Activated CD8-positive, alpha-beta memory T cell treated with anti-CD3 and anti-CD28 coated beads for 1 hour (primary cell): ENCODE measurements at places on chromosomes 12 and 14.

GRCh38 chr14:65002586-65003210 lies 16.0 kb downstream of the FNTB start:
- DNase-seq, result no peak

GRCh38 chr14:103073876-103074728 lies 9.9 kb upstream of the LBHD2 start:
- DNase-seq, result no peak

- DNase-seq, result no peak
These were observed 9.8 kb upstream of the RARG start for GRCh38 chr12:53241623-53242412.

DNA sequence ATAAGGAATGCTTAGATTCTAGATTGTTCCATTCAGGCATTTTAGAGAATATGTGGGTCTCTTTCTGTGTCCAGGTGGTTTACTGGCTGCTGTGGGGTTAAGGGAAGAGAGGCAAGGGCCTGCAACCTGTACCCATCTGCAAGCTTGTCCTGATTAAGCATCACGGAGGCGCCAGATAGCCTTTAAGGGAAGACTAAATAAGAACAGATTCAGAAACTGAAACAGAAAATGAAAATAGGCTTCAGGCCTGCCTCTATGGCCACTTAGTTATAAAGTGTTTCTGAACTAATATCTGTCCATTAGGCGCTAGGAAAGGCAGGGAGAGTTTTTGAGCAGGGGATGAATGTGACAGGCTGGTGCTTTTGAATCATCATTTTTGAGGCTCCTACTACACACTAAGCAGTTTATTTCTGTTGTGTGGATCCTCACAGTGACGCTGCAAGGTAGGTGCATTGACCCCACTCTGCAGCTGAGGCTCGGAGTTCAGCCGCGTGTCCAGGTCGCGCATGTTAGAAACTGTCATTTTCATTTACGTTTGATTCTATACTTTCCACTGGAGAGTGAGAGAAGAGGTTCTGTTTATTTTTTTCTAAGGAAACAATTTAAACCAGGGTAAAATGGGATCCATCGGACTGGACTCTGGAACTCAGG lies 47.4 kb downstream of the SLC6A12 start:
- no peak for DNase-seq

DNA sequence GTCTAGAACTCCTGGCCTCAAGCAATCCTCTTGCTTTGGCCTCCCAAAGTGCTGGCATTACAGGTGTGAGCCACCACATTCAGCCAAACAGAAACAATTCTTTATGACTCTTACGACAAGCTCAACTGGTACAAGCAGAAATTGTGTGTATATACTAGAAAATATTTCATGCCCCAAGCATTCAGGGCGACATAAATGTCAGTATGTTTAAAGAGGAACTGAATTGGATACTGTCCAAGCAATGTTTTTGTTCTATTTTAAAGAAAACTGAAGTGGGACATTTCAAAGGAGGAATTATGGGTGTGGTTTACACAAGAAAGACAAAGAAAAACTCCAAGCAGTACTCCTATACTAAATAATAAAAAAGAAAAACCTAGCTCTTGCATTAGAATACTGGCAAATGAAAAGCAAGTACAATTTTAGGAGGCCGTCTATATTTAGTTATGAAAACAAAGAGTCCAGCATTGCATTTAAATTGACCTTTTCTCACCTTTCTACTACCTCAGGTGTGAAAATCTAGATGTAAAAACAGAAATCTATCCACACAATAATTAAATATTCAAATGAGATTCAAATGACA lies 48.9 kb downstream of the PPP1R12A start:
- DNase-seq, result no peak

DNA sequence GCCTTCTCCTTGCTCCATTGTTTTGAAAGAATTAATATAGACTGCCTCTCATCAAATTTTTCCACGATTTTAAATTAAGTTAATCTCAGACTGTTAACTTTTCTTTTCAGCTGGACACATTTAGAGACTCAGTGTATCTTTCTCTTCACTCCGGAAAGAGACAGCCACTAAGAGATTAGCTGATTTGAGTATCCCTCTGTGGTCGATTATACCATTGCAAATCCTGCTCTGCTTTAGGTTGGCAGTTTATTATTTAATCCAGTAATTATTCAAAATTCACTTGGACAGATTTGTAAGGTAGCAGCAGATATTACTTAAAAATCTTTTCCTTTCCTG lies 588 bp upstream of the TWF1 start:
- DNase-seq, result no peak

- DNase-seq, result no peak
These were observed 156.8 kb downstream of the KCNA5 start for GRCh38 chr12:5200278-5201087.

DNA sequence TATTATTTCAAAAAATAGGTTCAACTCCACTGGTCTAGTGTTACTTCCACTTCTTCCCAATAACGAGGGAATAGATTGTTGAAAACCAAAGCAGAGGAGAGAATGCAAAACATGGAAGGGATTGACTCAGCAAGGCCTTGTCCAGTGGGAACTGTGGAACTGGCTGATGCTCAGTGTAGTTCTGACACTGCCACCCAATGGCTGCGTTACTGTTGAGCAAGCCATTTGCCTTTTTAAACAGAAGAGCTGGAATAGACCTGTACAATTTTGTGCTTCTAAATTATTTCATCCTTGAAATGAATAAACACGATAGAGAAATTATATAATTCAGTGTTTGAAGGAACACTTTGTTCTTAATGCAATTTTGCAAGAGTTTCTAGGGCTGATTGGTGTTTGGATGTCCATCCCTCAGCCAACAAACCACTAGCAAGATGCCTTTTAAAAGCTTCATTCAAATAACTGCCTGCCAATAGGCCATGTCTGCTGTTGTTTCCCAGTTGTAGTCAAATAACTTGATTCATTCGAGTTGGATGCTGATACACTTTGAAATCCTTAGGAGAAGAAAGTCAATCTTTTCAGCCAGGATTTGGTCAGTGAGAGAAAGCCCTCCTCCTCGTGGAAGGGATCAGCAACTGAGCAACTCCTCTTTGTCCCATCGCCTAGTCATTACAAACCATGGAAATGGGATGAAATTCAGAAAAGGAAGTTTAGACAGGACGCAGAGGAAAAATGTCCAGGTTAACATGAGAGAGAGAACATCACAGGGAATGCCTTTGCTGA lies 7.3 kb upstream of the MGP start:
- DNase-seq, result no peak

- DNase-seq, result no peak
These were observed 2.9 kb upstream of the CACNB3 start for GRCh38 chr12:48815126-48816110.

DNA sequence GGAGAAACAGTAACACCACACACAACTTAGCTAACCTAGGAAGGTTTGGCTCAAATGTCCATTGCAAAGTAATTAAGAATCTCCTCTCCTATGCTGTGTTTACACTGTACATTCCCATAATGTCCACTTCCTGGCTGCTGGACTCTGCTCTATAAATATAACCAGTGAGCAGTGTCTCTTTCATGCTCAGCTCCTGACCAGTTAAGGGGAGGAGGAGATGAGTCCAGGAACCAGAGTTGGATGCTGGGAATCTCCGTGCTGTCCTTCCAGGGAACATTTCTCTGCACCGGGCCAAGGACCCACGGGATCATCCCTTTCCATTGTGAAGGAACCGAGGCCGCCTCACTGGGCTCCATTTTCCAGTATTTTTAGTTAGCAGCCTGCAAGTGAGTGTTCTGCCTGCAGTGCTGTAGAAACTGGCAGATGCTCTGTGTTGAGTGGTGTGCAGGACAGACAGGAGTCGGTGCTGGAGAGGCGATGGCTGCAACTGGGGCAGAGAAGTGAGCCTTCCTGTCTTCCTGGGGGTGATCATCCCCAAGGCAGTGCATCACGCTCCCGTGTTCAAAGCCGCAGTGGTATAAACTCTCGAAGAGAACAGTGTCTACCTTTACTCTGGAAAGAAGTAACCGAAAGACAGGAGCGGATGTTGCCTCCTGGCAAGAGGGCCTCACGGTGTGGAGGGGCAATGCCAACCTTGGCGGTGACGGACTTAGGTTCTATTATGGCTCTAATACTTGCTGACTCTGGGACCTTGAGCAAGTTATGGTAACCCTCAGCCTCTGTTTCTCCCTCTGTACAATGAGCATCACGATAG lies 195.5 kb downstream of the CACNA1C start:
- no peak for DNase-seq

GRCh38 chr14:54487771-54488170 lies 1.0 kb downstream of the GMFB start:
- no peak for DNase-seq

DNA sequence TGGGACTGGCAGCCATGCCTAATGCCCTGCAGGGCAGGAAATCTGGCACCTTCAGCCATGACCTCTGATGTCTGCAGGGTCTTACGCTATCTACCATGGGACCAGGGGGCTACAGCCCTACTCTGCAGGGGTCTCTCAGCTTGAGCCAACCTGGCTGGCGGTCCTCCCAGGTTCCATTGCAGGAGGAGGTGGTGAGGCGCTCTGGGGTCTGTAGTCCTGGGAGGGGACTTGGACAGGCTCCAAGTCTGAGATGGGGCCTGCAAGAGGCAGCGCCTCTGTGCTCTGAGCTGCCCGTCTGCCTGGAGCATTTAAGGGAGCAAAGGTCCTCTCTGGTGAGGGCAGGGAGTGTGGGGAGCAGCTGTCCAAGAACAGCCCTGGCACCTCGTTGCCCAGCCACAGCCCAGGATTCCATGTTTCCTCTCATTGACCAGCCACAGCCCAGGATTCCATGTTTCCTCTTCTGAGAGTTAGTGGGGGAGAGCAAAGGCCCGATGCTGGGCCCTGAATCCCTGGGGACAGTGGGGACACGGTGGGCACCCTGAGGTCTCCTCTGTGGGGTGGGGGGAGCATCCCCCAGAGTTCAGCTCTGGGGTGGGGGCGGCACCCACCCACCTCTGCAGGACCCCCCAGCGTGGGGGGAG lies 655 bp downstream of the PLD4 start:
- no peak for DNase-seq

DNA sequence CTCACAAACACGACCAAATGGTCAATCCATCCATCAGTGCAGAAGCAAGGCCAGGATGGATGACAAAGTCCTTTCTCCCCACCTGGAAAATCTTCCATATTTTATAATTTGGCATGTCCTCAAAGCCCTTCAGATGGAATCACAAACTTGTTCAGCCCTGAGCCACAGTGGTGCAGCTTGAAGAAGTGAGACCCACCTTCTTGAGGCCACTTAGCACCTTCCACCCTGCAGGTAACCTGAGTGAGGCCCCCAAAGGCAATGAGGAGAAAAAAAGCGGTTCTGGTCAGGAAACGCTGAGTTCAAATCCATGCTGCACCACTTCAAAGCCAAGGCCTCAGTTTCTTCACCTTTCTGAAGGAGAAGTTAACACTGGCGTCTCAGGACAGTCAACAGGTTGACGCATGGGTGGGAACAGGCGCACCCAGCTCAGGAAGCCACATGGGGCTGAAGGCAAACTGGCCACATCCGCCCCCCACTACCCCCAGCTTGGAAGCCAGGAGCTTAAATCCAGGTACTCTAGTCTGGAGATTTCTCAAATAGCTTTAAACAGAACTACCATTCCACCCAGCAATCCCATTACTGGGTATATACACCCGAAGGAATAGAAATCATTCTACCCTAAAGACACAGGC lies 320.4 kb downstream of the BCL11B start:
- no peak for DNase-seq

- DNase-seq, result no peak
These were observed 802 bp downstream of the SUSD6 start for GRCh38 chr14:69612014-69612782.

DNA sequence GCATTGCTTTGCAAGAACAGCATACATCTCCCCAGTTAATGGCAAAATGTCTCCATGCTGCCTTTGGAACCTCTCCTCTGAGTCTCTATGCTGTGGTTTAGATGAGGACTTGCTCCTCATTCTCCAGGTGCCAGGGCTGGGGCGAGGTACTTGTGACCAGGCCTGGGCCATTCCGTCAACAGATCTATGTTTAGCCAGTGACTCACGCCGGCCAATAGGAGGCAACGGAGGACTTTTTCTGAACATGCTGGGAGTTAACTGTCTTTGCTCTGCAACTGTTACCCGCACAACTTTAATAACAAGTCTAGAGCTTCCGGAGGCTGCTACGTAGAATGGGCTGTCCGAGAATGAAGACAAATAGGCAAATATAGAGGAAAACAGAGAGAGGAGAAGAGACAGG lies 214.2 kb downstream of the GLT1D1 start:
- no peak for DNase-seq

DNA sequence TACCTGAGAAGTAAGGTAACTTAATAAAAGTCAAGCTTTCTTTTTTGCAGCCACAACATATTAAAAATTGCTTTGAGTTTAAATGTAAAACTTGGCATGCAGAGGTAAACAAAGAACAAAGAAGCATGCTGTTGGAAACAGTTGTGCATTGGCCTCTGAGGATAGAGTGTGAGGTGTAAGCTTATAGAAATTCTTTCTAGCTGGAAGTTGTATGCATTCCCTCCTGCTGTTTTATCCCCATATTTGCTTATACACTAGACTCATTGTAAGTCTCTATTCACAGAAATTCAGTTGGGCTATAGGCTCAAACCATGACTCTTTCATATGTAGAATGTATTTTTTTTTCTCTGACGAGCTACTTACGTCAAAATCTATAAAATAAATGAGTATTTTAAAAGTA lies 316.3 kb downstream of the SLC6A15 start:
- no peak for DNase-seq

GRCh38 chr14:87121716-87122115 lies 871.3 kb downstream of the GALC start:
- no peak for DNase-seq

DNA sequence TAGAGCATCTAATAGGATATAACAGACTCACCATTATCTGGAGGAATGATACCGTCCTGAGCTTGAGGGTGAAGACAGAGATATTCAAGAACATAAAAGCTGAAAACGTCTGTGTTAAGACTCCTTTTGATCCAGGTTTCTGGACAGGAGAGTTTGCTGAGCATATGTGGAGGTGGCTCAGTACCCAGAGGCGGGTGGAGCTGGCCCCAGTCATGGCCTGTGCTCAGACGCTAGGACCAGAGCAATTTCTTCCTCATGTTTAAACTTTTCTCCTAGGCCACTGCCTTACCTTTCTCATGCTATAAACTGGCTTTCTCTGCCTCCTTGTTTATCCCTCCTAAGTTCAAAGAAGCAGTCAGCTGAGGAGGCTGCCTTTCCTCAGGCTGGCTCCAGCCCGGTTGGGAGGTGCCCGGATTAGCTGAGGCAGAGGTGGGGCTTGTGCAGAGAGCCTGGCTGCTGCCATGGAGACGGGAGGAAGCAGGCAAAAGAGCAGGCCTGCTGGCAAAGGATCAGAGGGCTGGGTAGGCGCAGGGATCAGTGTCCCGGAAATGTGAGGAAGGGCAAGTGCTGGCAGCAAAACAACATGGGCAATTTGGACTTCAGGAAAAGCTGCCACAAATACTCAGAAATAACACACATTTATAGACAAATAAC lies 13.7 kb downstream of the COA8 start:
- DNase-seq, result no peak

- no peak for DNase-seq
These were observed 57.6 kb downstream of the SPTSSA start for GRCh38 chr14:34404416-34404815.

DNA sequence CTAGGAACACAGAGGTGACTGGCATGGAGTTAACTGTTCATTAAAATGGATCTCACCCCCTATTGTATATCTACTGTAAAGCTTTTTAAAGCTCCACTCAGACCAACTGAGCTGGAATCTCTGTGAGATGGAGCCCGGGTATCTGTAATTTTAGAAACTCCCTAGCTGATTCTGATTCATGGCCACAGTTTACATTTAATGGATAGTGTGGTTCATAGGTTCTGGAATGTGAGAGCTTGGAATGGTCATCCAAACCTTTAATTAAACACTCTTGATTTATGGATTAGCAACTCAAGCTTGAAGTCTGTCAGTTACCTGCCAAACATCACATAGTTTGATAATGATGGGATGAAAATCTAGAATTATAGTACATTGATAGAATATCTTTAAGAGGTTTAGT lies 183.8 kb downstream of the SLC25A21 start:
- DNase-seq, result no peak
